Hematopoietic multipotent progenitor cell treated with erythropoietin and hydrocortisone succinate and interleukin-3 and kit ligand, for 6 days (in vitro differentiated cells): ENCODE measurements at places on chromosomes 6 and 20.

DNA sequence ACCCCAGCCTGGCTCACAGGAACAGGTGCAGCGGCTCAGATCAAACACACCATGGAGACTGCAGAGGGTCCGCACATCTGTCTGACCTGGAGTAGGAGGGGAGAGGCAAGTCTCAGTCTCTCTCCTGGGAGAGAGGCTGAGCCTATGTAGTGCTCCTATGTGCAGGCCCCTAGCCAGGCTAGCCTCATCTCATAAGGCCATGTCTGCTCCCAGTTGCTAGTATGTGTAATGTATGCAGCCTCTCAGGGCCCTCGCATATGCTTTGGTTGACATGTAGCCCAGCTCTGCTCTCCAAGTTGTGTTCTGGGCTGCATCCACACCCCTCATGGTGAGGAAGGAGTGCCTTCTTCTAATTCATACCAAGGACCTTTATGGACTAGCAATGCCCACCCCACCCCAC is 11.8 kb downstream of the TNXB start:
- no peak for DNase-seq

- DNase-seq: no peak
These were observed 72.4 kb downstream of the ADGRG6 start for GRCh38 chr6:142374091-142374770.

DNA sequence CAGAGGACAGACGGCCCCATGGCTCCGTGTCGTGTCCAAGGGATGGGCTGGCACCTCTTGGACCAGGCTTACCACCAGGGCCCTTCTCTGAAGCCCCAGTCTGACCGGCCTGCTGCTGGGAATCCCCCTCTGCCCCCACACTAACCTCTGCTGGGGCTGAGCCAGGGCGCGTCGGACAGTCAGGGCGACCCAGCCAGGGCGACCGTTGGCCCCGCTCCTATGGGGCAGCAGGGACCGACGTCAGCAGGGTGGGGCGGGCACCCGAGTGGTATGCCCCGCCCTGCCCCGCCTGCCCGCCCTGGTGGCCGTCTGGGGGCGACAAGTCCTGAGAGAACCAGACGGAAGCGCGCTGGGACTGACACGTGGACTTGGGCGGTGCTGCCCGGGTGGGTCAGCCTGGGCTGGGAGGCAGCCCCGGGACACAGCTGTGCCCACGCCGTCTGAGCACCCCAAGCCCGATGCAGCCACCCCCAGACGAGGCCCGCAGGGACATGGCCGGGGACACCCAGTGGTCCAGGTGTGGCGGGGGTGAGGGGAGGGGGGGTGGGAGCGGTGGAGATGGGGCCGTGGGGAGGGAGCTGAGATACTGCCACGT is at the start of gene SLC17A9:
Gene SLC17A9 (plus strand): TSS at position 337 of the 595 bp plus-strand sequence. CDS start 122 bp downstream, at position 459.
- DNase-seq: peak; percentile 93

DNA sequence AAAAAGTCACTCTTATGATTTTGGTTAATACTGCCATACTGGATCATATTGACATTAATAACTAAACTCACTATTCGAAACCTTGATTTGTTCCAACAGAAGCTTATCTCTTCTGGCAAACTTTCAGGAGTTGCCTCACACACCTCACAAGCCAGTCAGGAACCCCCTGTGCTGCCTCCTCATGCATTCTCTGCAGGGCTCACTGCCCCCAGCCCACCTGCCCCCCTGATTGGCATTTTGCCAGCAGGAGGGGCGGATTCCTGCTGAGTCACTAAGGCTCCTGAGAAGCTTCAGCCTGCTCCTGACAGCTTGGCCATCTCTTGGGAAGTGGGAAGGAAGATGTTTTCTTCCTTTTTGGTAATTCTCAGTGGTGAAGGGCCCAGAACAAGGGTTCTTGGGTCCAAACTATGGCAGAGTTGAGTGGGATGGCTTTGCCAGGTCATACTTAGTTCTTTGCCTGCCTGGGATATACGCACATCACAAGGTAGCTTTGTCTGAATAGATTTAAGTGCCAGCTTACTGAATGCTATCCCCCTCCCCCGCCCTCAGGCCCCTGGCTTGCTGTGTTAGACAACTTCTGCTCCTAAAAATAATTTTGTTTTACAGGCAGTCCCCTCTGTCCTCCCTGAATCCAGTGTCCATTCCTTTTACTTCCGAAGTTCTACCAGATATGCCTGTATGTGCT is 31.4 kb downstream of the SLC35F1 start:
- DNase-seq: no peak

DNA sequence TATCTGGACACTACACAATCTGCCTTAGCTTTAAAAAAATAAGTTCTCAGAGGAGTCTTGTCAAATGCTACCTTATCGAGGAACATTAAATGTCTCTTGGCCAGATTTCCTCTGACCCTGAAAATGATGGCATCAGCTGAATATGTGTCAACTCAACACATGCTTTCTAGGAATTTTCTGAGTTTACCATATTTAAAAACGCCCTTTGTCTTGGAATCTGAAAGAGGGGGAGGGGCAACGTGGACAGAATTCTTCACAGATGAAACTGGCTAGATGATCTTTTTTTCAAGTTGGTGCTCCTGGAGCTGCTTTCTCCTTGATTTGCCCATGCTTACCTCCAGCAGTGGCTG is 5.1 kb downstream of the SOX4 start:
- no peak for DNase-seq

GRCh38 chr6:166314454-166314853 is 6.3 kb upstream of the PRR18 start:
- no peak for DNase-seq

GRCh38 chr6:47650553-47651432 is 47.6 kb upstream of the ADGRF4 start:
- no peak for DNase-seq

GRCh38 chr6:83985308-83985713 is 48.3 kb upstream of the MRAP2 start:
- peak; percentile 73 for DNase-seq

GRCh38 chr20:58235010-58235409 is 6.6 kb upstream of the ANKRD60 start:
- DNase-seq: no peak

GRCh38 chr6:144896871-144897270 is 611.7 kb downstream of the UTRN start:
- no peak for DNase-seq

DNA sequence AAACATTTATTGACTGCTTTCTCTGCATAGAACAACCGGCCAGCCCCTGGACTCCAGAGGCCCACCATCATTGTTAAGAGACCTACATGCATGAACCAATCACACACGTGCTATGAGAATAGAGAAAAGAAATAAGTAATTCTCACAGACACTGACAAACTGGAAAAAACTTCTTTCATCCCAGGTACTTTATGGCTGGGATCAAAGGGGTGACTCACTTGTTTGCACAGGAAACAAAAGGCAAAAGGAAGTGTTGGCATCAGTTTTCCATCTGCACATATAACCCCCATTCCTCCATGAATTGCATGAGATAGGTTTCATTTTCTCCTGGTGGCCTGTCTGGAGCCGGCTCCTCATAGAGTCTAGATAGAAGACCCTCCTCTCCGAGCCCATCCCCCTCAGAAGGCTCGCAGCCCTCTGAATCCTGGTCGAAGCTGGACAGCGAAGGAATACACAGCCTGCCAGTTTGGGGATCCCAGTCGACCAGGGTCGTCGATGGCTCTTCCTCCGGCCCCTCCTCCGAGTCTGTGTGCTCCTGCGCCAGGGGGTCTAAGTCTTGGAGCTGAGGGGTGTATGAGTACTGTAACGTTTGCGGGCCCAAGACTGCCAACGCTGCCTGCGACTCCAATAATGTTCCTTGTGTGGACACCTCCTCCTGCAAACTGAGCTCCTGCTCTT is 43.3 kb downstream of the IL20RA start:
- no peak for DNase-seq

DNA sequence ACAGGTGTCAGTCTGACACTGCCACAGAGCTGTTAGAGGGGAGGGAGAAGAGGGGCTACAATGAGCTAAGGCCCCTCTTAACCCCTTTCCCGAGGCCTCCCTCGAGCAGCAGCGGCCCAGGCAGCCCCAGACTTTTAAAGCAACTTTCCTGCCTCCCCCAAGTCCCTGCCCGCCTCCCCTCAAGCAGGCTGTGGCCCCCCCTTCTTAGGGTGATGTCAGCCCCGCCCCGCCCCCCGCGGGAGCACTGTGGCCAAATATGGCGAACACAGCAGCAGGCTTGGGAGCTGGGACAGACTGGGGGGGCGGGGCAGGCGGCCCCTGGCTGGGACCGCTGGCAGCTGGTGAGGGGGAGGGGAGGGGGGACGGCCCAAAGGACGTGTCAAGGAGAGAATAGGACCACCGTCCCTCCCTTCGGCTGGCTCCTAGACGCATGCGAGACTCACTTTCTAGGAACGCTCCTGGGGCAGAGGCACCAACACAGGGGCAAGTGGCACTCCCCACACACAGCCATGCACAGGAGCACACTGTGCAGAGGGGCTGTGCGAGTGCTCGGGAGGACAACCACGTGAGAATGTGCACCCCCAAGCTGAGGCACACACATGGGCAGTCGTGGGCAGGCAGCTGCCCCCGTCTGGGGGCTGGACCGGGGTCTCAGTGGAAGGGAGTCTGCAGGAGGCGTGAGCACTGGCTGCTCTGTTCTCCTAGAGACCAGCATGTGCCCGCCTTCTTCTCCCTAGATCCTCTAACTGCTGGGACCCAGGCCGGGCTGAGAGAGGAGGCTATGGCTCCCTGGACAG is 6.7 kb downstream of the TEAD3 start:
- peak; percentile 29 for DNase-seq

DNA sequence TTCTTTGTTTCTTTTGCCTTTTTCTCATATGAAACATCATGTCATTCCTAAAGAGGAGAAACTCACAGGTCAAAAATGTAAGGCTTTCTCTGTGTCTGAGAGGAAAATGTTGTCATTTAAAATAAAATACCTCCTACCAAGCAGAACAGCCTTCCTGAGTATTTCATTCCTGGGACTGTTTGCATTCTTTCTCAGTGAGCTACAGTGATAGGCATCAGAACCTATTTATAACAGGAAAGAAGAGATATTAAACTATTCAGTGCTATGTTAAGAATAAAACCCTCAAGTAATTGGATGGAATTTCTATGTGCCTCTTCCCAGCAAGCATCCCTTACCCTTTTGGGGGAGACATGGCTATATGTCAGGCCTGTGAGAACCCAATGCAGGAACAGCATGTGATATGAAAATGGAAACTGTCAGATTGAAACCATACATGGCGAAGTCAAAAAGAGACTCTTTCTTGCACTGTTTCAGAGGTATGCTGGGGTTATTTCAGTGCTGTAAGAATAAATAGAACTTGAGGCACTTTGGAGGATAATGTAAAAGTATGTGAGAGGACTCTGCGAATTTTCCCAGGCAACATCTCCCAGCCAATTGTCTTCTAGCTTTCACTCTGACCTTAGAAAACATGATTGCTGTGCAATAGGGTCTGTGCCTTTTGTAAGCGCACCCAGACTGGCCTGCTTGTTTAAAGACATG is 133.8 kb upstream of the CCN2 start:
- DNase-seq: no peak

- no peak for DNase-seq
These were observed 40.8 kb downstream of the ORC3 start for GRCh38 chr6:87630746-87631145.
